ENCODE measurements at places on chromosomes 5 and 9. TPM values are rescaled to one million over a fixed set of nuclear protein-coding genes. Genes with fewer than 3 reads are reported as not detected.

Gene PRSS3
- 5.2 TPM for total RNA-seq

Gene SHLD3
- total RNA-seq, result 7.8 TPM

Gene MOB3B
- total RNA-seq, result 5.6 TPM

Gene LTC4S
- 2.7 TPM for total RNA-seq

Gene CDC14B
- 18.2 TPM for total RNA-seq

Gene MAPK9
- 76.6 TPM for total RNA-seq

Gene AIF1L
- total RNA-seq, result 24.2 TPM

Gene KCNN2
- 56.4 TPM for total RNA-seq

Gene OTULINL
- total RNA-seq, result 12.0 TPM

Gene BRINP1
- 35.4 TPM for total RNA-seq

Gene SLC34A3
- not detected for total RNA-seq

Gene SV2C
- 9.3 TPM for total RNA-seq

Gene ANKRD34B
- 0.27 TPM for total RNA-seq

Gene ENHO
- 27.1 TPM for total RNA-seq

Gene YTHDC2
- 66.2 TPM for total RNA-seq

Gene PCDHB8
- total RNA-seq, result 6.9 TPM

Gene IFNK
- total RNA-seq, result not detected

Gene PCDHGA11
- total RNA-seq, result 29.1 TPM

Gene GABRB2
- total RNA-seq, result 63.2 TPM

Gene PCDHB13
- 16.3 TPM for total RNA-seq

Gene BAAT
- total RNA-seq, result not detected

Gene LMX1B
- total RNA-seq, result 0.64 TPM

Gene IL13
- not detected for total RNA-seq

All from cerebellum (tissue), 4 donors.